ENCODE measurements at places on chromosomes 3 and 15.

DNA sequence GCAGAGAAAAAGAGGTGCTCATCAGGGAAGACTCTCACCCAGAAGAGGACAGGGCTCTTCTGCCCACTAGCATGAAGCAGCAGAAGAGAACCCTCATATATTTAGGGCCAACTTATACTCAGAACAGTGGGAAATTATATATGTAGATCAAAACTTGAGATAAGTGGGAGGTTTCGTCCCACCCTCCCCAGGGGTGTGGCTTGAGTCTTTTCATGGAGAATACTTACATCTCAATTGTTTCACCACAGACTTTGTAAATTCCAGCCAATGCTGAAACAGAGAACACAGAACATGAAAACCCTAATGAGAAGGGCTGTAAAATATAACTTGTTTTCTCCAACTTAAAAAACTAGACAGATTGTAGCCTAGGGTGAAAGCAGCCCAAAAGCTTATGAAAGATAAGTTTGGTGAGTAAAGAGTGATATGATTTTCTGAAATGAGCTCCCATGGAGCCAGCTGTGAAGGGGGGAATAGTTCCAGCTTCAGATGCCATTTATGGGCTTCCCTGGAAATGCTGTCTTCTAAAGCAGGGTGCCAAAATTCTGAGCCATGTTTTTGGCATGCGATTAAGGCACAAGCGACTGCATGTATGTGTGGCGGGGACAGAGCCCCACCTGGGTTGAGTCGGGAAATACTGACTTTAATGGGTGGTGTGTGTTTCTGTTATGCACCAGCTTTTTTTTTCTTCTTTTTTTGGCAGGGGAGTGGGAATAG lies 92.9 kb downstream of the WDR76 start:
- no peak for DNase-seq

DNA sequence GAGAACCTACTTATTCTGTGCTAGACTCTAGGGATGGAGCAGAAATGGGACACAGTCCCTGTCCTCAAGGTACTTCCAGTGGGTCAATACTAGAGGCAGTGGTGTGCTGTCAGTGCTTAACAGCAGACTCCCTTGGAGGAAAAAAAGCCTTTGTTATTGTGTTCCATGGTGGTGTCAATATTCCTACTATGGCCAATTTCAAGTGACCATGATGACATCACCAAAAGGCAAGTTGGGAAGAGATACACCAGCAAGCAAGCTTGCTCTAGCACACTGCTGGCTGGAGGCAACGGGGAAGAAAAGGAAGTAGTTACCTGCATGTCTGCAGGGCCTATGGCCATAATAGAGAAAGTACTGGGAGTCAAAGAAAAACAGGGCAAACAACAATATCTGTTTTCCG lies 89.6 kb upstream of the ETV5 start:
- no peak for DNase-seq

- DNase-seq, result no peak
These were observed 52.6 kb upstream of the AKAP13 start for GRCh38 chr15:85327820-85328219.

DNA sequence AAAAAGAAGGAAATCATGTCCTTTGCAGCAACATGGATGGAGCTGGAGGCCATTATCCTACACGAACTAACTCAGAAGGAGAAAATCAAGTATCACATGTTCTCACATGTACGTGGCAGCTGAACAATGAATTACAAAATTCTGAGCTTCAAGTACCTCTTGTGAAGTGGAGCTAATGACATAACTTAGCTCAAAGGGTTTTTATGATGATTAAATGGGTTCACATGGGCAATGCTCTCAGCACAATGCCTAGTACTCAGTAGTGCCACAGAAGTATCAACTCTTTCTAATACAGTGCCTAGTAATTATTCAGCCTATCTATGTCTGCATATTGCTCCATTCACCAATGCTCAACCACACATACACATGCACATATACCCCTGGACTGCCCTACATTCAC lies 407.5 kb upstream of the WNT5A start:
- no peak for DNase-seq

GRCh38 chr3:100536093-100536492 lies 43.7 kb downstream of the TMEM45A start:
- no peak for DNase-seq

- no peak for DNase-seq
These were observed 9.2 kb upstream of the HES1 start for GRCh38 chr3:194126790-194127189.

DNA sequence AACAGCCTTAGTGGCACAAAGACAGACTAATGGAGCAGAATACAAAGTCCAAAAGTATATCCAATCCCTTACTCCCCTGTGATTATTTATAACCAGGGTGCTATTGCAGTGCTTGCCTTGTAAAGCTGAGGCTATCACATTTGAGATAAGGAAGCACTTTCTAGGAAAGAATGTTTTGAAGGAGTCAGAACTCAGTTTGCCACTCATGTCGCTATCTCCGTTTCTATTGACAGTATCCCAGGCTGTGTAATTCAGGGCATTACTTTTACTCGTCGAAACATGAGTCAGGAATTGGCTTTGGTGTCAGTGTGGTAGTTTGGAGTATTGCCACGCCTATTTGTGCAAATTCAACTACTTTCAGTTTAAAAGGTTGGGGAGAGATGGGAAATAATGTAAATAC lies 78.4 kb downstream of the FBXL2 start:
- DNase-seq, result no peak

DNA sequence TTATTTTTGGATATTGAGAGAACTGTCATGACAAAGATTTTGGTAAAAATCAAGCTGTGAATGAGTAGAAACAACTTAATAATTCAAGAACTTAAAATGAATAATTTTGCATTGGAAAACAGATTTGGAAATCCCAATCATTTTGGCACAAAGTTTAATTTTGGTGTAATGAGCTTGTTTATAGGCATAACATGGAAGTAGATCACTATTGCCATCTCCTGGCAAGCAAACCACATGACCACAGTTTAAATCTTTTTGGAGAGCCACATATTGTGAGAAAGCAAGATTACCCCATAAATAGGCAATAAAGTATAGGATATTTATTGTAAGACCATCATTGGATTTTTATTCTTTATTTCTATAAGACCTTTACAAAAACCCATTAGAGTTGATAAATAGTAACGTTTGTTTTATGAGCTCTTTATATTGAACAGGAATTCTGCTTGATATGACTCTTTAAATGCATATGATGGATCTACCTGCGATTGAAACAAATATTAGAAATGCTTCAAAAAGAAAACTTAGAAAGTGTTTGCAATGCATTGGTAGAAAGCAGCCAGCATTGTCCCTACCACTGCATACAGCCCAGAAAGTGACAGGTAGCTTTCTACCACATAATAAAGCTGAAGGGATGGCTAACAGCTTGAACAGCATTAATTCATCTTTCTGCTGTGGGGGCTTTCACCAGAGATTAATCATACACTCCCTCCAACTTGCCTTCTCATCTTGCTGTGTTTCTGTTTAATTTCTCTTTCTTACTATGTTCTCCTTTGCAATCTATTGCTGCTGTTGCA lies 766.8 kb downstream of the TBL1XR1 start:
- DNase-seq, result peak; percentile 75

DNA sequence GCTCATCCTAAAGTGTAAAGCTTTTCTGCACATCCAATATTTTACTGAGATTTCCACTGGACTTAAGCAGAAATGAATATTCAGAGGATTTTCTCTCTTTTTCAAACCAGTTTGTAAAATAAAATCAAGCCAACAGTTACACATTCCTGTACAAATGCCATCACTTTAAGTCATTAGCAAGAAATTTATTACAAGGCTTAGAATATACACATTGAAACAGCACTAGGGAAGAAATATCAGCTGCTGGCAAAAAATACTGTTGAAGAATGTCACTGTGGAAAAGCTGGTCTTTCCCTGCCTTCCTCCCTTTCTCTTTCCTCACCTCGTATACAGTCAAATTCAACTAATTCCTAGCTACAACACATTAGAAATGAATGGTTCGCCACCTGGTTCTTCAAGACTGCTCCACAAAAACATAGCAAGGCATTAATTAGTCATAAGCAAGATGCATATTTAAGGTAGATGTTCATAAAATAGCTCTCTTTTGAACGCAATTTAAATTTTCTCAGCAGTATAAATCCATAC lies 21.3 kb downstream of the PLOD2 start:
- DNase-seq, result no peak

DNA sequence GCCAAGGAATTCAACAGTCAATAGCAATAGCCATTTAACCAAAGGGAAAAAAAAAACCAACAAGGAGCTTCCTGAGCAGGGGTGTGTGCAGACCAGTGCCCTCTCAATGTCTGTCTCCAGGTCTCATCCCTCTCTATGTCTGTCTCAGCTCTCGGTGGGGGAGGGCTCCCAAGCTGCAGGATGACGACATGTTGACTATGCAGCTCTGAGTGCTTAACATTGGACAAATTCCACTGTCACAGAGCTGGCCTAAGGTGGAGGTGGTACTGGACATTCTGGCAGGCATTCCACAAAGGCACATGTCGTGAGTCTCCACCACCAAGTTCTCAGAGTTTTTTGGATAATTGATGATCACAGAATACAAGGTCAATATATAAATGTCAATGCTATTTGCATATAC lies 2.0 kb upstream of the CAPN7 start:
- DNase-seq, result no peak

DNA sequence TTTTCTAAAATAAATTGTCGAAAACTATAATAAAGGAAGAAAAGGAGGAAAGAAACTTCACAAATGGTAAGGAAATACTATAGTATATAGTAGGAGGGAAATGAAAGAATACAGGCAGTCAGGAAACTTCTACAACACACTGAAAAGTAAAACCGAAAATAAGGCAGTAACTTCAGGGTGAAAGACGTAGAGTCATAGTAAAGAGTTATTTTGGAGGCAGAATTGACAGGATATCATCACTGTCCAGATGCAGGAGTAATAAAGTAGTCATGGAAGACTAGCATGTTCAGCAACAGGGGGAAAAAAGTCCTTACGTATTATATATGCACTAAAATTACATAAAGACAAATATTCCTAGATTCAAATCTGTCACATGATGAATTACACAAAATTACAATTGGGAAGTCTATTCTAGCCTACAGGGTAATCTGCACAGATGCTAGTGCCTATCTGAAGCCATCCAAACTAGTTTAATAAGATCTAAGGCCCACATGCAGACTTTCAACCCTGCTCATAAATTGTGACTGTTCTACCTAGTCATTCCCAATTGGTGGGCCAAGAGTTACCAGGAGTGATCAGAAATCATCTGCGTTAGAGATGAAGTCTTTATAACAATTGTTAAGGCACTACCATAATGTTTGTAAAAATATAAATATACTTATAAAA lies 14.0 kb downstream of the VPS13C start:
- no peak for DNase-seq

DNA sequence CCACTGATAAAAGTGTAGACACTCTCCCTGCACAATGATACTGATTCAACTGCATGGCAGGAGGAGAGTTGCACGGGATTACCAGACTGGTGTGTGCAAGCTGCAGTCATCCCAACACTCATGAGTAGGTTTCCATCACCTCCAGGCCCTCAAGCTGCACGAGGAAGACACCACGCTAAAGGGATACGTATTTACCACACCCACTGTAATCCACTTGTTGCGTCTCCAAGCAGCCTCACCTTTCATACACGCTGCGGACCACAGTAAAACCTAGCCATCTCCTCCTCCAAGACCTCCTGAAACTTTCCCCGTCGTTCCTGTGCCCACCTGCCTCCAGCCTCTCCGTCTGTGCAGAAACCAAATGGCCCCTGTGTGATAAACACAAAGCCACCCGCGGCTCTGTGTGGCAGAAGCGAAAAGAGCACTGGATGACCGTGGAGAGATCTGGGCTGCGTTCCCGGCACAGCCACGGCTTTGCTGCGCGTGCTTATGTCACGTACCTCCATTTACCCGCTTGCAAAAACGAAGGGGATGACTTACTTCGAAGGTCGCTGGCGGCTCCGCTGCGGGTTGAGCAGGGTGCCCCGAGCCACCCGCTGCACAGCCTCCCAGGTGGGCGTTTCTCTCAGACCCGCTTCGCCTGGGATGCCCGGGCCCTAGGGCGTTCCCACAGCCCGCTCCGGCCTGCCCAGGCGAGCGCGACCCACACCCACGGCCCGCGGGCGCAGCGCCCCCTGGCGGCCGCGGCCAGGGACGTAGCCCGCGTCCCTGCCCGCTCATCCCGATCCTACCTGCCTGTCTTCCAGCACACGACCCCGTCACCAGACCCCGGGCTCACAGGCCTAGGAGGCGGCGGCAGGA lies 643 bp downstream of the ABCC5 start:
- DNase-seq, result peak; percentile 85

DNA sequence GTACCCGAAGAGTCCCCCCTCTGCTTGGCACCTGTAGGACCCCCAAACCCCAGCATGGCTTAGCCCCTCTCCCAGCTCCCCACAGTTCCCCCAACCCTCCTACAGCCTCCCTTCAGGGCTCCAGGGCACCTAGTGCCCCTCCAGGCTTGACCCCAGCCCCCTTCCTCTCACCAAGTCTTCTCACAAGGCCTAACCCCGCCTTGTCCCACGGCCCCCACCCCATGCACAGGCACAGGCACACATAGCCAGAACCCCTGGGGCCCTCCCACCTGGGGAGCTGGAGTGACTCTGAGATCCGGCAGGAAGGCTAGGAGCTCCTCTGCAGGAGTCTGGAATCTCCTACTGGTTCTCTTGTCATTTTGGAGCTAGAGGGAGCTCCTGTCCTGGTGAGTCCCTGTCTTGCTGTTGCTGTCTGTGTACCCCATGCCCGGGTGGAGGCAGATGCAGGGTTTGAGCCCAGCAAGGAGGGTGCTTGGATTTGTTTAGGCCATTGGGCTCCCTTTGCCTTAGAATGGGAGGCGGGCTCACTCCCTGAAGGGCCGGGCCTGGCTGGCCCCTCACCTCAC lies 39.6 kb downstream of the KLF13 start:
- DNase-seq, result peak; percentile 73

GRCh38 chr3:42519568-42519962 lies 17.1 kb downstream of the VIPR1 start:
- DNase-seq, result no peak

DNA sequence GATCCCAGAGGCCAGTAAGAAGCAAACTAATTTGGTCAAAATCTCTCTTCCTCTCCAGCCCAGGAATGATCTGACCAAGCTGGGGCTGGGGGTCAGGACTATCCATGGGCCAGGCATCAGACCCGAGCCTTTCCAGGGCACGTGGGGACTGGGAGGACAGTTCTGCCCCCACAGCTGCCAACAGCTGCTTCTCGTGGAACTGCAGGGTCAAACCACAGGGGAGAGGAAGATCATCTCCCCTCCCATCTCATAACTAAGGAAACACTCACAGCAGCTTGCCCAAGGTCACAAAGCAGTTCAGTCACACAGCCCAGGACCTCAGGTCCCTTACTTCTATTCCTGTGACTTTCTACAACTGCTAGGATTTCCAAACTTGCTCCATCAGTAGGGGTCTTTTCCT lies 47.1 kb downstream of the DAPK2 start:
- peak; percentile 55 for DNase-seq

GRCh38 chr3:152713989-152714388 lies 120.9 kb upstream of the P2RY1 start:
- no peak for DNase-seq

All from NCI-H69 (cell line).